Adipocyte (in vitro differentiated cells): ENCODE measurements at places on chromosomes 7 and 10.

- DNase-seq: peak; percentile 25
Observed at GRCh38 chr10:17586821-17587234, 30.3 kb downstream of the HACD1 start.

DNA sequence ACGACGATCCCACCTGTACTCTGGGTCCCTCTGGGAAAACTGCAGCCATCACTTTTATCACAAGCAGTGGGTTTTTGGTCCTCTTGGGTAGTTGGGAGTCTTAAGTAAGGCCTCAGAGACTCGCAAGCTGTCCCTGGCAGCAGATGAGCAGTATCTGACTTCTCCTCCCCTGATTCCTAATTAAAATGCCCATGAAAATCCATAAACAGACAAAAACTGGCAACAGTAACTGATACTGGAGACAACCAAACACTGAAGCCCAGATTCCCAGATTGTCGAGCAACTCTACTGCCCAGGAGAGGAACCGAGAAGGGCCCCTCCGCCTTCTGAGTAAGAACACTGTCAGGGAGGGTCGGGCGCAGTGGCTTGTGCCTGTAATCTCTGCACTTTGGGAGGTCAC is 333.8 kb downstream of the CALN1 start:
- no peak for DNase-seq

DNA sequence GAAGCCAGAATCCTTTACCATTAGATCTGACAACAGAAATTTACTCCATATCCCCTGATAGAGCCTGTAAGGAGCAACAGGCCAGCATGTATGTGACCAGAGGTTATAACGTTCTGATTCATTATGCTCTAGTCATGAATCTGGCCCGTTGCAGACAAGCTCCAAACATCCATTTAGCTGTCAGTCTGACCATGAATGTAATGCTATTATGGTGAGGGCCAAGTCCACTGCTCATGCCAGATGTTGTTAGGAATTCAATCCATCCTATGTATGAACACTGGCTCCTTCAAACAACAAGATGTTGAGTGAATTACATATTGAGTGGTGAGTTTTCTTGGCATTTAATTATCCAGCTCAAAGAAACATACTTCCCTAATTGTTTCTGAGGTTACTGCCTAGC is 610.1 kb upstream of the ANKRD30A start:
- DNase-seq: no peak

DNA sequence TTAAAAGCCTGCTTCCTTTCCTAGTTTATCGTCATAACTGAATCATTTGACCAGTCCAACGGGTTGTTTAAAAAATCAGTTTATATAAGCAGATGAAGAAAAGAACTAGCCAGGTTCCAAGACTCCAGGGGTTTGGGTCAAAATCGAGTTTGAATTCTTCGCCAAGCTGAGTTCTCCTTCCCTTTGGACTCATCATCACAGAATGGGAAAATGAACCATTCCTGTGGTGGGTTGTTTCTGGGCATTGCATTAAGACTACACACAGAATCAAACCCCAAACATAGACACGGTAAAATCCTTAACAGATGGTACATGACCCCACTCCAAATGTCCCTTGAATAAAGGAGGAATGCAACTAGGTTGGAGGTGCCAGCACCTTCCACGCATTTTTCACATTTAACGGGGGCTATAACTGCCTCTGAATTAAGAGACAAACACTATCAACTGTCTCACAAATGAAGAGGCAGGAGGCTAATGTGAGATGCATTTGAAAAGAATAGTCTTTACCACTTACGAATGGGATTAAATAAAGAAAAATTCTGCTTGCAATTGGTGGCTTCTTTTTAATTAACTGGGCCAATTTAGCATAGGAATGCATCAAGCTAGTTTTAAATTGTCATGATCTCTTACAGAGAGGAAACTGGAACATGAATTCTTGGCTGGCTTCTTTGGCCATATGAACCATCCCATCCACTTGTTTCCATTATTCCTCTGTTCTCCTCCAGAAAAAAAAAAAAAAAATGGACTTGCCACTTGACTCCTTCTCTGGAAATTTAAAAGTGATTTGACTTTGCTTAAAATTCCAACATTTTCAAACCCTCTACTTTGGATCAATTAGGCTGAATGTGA is 61.1 kb downstream of the CHST15 start:
- DNase-seq: no peak

DNA sequence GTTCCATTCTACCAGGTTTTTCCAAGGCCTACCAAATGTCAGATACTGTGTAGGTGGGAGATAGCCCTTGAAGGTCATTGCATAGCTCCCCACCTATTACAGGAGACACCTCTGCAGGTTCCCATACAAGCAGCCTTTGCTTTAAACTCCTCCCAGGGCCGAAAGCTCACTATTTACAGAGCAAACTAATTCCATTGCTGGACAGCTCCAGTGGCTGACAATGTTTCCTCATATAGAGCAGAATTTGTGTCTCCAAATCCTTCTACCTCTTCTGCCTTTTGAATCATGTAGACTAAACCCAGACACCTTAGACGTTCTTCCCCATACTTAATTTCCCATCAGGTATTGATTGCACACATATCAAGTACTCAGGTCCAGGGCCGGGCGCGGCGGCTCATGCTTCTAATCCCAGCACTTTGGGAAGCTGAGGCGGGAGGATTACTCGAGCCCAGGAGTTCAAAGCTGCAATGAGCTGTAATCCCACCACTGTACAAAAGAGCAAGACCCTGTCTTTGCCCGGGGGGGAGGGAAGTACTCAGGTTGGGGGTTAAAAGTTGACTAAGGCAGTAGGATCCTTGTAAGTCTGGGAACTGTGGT is 2.1 kb downstream of the CNNM1 start:
- peak; percentile 58 for DNase-seq
